ENCODE measurements at places on chromosomes 16 and 17. TPM values are rescaled to one million over a fixed set of nuclear protein-coding genes. Genes with fewer than 3 reads are reported as not detected.

The FOXN1 gene
- total RNA-seq, result not detected

The HBZ gene
- total RNA-seq, result not detected

The YBX2 gene
- 0.66 TPM for total RNA-seq

The UNC45B gene
- total RNA-seq, result not detected

The PPY gene
- not detected for total RNA-seq

The PLA2G10 gene
- total RNA-seq, result not detected

The OR1G1 gene
- not detected for total RNA-seq

Data from activated CD8-positive, alpha-beta T cell treated with anti-CD3 and anti-CD28 coated beads, Interleukin-2, amount 10 ng/mL, durations not matched to agents 7 days and 5 days (primary cell).